ENCODE measurements at places on chromosomes 3 and 15. TPM values are rescaled to one million over a fixed set of nuclear protein-coding genes. Genes with fewer than 3 reads are reported as not detected.
A peak's percentile ranks its signal among the peaks of the same experiment; 100 is the strongest.

- DNase-seq = peak; percentile 86
These were observed 86.6 kb downstream of the FNDC3B start for GRCh38 chr3:172125963-172126457.

DNA sequence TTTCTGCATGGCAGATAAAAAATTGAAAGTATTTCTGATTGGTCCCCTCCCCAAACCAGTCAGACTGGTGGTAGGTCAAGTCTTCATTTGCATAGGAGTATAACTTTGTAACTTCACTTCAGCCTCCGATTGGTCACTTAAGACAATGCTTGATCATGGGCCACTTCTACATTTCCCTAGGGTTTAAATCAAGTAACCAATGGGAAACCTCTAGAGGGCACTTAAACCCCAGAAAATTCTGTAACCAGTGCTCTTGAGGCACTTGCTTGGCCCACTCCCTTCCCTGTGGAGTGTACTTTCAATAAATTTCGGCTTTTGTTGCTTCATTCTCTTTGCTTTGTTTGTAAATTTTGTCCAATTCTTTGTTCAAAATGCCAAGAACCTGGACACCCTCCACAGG is 225.5 kb downstream of the ARPP21 start:
- DNase-seq = no peak

DNA sequence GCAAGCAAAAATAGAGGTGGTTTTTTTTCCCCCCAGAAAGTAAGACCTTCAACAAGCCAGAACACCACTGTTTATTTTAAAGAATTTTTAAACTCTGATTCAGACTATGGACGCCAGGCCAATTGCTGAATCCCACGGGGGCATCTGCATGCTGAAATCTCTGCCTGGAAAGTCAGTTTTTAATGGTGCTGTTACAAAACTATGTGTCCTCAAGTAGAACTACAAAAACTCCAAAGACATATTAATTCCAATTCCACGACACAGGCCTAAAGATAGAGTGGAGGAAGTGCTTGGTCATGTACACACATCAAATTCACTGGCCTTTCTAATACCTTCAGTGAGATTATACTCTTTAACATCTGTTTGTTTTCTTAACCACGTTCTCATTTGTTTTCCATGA is 490.5 kb upstream of the NR2F2 start:
- DNase-seq = no peak

GRCh38 chr3:98977520-98977919 is 76.0 kb upstream of the DCBLD2 start:
- DNase-seq = no peak

The MYO5A gene
- total RNA-seq = 73.7 TPM
